ENCODE measurements at places on chromosomes 12 and 14.

DNA sequence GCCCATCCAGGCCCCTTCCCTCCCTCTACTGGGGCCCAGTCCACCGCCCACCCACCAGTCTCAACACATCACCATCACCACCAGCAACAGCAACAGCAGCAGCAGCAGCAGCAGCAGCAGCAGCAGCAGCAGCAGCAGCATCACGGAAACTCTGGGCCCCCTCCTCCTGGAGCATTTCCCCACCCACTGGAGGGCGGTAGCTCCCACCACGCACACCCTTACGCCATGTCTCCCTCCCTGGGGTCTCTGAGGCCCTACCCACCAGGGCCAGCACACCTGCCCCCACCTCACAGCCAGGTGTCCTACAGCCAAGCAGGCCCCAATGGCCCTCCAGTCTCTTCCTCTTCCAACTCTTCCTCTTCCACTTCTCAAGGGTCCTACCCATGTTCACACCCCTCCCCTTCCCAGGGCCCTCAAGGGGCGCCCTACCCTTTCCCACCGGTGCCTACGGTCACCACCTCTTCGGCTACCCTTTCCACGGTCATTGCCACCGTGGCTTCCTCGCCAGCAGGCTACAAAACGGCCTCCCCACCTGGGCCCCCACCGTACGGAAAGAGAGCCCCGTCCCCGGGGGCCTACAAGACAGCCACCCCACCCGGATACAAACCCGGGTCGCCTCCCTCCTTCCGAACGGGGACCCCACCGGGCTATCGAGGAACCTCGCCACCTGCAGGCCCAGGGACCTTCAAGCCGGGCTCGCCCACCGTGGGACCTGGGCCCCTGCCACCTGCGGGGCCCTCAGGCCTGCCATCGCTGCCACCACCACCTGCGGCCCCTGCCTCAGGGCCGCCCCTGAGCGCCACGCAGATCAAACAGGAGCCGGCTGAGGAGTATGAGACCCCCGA is 6.8 kb upstream of the RNU7-1 start:
- DNase-seq: no peak

DNA sequence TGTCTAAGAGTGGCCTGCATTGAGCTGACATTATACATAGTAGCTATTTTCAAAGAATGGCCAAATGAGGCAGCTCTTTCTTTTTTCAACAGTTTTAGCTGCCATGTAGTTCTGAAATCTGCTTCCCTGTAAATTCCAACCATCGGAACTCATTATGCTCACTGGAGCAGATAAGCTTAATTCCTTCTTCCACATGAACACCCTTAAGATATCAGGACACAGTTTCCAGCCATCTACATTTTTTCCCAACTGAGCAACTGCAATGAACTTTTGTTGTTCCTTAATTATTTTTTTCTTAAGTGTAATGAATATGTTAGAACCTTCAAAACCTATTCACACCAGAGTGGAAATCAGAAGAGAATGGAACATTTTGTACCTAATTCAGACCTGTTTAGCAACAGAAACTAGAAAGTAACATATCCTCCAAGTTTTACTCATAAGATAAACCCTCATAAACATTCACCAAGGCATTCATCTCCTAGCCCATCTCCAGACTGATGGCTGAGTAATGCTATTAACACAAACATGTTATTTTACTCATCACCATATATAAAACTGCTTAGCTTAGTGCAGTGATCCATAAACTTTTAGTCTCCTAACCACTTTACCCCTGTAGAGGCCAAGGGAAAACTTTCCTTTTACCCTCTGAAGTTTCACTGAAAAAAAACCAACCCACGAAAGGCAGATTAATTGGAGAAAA is 296.1 kb upstream of the SYT1 start:
- no peak for DNase-seq

DNA sequence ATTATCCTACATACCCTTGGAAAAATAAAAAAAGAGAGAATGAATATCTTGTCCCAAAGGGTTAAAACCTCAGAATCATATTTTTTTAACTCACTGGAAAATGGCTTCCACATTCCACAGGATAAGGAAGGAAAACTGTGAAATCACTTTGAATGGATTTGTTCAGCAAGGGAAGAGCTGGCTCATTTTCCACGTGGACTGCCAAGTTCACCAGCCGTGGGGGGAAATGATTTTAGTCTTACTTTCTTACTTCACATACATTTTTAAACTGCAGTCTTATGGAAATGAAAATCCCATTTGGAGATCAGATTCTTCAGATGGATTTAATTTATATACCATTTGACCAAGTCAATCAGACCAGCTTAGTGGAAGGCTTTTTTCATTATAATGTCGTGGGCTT is 29.9 kb upstream of the AEBP2 start:
- no peak for DNase-seq

DNA sequence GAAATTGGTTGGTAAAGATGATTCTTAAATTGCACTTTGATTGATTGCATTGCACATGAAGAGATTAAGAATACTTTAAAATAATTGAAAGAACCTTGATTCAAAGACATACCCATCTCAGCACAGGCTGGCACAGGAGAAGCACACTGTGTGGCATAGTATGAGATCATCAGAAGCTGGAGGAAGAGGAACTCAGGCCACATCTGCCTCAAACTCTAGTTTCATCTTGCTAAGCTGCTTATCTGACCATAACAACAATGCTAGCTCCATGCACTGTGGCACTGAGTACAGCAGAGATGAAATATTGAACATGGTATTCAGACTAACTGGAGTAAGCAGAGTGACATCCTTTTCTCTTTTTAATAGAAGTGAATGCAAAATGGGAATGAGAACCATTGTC is 99.1 kb downstream of the TBC1D30 start:
- DNase-seq: no peak

DNA sequence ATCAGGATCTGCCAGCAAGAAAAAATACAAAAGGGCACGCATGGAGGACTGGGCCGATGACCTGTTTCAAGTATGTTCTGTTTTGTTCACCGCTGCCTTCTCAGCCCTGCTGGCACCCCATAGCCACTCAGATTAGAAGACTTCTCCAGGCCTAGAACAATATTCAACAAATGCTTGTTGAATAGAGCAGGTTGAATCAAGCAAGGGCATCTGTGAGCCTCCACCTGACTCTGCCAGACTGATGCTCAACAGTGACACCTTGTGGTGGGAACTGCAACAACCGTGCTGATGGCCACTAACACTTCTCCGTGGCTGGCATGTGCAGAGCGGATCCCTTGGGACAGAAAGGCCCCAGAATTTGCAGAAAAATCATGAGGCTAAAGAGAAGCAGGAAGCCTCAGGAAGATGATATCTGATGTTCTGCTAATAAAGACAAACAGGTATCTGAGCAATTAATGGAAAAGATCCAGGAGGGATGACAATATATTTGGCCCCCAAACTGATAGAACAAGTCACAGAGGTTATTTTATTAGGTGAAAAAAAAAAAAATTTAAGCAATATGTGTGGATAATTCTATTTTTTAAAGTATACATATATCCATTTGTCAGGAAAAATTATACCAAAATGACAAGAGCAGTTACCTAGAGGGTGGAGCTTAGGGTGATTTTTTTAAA is 114.3 kb downstream of the KSR2 start:
- no peak for DNase-seq

- DNase-seq: no peak
Measured at GRCh38 chr12:114933428-114934160, 249.6 kb upstream of the TBX3 start.

DNA sequence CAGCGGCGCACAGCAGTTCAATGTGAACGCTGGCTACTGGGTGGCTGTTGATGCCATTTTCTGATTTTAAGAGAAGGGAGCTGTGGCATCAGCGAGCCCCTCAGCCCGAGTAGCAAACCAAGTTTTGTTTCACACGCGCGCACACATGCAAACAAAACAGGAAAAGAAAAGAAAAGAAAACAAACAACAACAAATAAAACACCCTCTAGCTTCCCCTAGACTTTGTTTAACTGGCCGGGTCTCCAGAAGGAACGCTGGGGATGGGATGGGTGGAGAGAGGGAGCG is 540 bp downstream of the PAX9 start:
- no peak for DNase-seq

DNA sequence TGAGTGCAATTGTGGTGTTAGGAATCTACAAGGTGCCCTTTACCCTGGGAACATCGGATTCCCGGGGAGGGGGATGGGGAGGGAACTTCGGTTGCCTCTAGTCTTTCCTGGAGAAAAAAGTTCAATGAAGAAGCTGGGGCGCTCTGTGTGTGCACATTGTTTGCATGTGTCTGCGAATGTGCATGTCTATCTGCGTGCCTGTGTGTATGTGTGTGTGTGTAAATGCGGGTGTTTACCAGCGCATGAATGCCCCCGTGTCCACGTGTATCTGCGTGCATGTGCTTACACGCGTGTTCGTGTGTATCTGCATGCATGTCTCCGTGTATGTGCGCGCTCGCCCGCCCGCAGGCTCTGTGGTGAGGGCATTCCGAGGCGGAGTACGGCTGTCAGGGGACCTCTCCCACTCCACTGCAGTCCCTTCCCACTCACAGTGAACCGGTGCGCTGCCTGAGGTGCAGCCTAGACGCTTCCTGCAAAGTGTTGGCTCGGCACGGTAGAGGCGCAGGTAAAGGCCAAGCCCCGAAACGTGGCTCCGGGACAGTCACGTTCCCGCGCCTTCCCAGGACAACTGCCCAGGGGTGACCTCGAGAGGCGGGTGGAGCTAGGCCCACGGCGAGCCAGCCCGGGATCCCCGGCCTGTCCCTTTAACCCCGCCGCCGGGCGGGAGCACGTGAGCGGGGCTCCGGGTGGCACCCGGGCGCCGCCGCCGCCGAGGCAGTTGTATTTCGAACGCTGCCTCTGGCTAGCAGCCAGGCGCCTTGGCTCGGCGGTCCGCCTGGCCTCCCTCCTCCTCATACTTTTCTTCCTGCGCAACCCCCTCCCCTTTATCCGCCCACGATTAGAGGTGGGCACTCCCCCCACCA is 539 bp upstream of the HMGA2 start:
- DNase-seq: no peak

- no peak for DNase-seq
Measured at GRCh38 chr12:104809251-104809650, 148.8 kb downstream of the SLC41A2 start.

GRCh38 chr12:67483871-67484554 is 164.5 kb upstream of the DYRK2 start:
- no peak for DNase-seq

DNA sequence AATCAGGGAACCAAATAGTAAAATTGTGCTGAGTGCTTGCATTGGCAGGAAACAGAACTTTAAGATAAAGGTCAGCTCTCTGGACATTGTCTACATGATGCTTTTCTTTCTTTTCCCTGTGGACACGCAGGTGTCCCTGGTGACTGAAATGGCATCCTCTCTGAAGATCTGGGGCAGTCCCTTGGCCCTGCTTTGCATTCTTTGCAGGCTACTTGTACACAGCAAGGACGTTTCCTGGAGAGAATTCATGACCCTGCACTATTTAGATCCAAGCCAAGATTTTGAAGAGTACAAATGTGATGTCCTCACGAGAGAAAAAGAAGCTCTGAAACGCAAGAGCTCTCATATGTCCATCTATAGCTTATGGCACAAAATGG is 11.3 kb upstream of the EDDM3A start:
- DNase-seq: no peak

DNA sequence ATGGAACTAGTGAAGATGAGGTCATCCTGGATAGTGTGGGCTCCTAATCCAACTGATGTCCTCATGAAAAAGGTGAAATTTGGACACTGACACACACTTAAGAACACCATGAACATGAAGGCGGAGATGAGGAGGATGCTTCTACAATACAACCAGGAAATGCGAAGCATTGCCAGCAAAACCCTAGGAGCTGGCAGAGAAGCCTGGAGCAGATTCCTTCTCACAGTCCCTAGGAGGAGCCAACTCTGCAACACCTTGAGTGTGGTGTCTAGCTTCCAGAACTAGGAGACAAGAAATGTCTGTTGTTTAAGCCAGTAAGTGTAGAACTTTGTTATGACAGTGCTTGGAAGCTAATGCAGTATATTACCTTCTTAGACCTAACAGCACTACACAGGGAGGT is 191.9 kb upstream of the PWP1 start:
- no peak for DNase-seq

GRCh38 chr12:64669270-64669842 is 59.1 kb downstream of the RASSF3 start:
- DNase-seq: no peak

All from stimulated activated CD8-positive, alpha-beta memory T cell treated with anti-CD3 and anti-CD28 coated beads, Interleukin-2, amount 100 ng/mL, for 1 hour (primary cell).